Lower lobe of right lung (tissue), 2 donors: ENCODE measurements at places on chromosomes 6 and 20.
A peak's percentile ranks its signal among the peaks of the same experiment; 100 is the strongest.

- no peak for DNase-seq
These were observed 69.6 kb upstream of the ADGRF1 start for GRCh38 chr6:47111685-47112084.

DNA sequence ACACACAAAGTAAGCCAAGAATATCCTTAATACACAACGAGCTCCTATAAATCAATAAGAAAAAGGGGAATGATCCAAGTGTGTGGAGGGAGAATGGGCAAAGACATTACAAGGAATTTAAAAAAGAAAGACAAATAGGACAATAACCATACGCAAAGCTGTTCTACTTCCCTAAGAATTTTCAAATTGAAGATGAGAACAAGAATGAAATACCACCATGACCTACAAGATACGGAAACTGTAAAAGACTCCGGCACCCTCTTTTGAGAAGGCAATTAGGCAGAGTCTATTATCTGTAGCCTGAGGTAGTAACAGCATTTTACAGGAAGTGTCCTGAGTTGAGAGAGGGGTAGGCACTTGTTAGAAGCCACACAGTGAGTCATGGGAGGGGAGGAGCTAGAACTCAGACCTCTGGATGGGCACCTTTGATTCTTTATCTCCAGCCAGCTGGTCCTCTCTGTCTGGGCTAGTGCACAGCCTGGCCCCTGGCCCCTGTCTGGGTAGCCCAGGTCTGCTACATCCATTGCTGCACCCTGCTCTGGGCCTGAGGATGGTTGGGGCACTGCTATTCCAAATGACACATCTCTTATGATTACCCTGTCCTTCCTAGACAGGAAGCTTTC is 15.3 kb downstream of the RSPO4 start:
- DNase-seq: no peak

DNA sequence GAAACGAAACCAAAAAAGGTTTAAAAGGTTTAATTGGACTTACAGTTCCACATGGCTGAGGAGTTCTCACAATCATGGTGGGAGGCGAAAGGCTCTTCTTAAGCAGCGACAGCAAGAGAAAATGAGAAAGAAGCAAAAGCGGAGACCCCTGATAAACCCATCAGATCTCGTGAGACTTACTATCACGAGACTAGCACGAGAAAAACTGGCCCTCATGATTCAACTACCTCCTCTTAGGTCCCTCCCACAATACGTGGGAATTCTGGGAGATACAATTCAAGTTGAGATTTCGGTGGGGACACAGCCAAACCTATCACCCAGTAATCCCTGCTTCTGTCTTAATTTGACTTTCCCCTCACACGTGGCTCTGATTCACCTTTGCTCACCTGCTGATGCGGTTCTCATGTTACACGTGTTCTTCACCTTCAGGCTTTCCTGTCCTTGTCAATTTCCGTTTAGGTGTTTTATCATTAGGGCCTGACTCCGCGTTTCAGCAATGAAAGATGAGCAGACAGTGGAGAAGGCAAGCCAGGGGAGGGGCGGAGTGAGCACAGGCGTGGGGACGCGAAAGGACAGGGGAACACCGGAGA is 57.1 kb downstream of the AGPAT4 start:
- DNase-seq: no peak

DNA sequence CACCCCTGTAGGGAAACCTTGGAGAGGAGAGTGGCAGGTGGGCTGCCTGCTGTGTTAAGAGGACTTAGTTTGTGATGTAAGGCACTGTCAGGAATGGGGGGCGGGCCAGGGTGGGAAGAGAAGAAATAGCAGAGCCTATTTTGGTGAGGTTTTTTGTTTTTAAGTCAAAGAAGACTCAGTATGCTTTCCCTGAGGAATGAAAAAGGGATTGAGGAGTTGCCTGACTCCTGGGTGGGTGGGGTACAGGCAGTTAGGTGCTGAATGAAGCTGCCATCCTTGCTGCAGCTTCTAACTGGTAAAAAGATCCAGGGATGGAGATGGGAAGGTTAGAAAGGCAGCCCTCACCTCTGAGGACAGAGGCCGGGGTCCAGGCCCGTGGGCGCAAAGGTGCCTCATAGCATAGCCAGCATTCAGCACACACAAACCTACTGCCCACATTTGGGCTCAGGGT is 37.9 kb downstream of the PLCG1 start:
- DNase-seq: no peak

GRCh38 chr6:166492092-166492741 is 94.3 kb downstream of the RAMACL start:
- no peak for DNase-seq

- DNase-seq: no peak
These were observed 202.6 kb downstream of the DTNBP1 start for GRCh38 chr6:15460110-15460727.

- DNase-seq: no peak
These were observed 4.9 kb downstream of the XPO5 start for GRCh38 chr6:43570876-43571441.

DNA sequence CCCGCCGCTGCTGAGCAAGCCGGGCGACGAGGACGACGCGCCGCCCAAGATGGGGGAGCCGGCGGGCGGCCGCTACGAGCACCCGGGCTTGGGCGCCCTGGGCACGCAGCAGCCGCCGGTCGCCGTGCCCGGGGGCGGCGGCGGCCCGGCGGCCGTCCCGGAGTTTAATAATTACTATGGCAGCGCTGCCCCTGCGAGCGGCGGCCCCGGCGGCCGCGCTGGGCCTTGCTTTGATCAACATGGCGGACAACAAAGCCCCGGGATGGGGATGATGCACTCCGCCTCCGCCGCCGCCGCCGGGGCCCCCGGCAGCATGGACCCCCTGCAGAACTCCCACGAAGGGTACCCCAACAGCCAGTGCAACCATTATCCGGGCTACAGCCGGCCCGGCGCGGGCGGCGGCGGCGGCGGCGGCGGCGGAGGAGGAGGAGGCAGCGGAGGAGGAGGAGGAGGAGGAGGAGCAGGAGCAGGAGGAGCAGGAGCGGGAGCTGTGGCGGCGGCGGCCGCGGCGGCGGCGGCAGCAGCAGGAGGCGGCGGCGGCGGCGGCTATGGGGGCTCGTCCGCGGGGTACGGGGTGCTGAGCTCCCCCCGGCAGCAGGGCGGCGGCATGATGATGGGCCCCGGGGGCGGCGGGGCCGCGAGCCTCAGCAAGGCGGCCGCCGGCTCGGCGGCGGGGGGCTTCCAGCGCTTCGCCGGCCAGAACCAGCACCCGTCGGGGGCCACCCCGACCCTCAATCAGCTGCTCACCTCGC is 1.5 kb downstream of the ARID1B start:
- DNase-seq: peak; percentile 71

GRCh38 chr6:150575836-150576235 is 23.8 kb upstream of the PLEKHG1 start:
- no peak for DNase-seq

- no peak for DNase-seq
These were observed 345.1 kb downstream of the BTBD3 start for GRCh38 chr20:12262747-12263146.
